ENCODE measurements at places on chromosomes 2 and 18. TPM values are rescaled to one million over a fixed set of nuclear protein-coding genes. Genes with fewer than 3 reads are reported as not detected.

CCBE1 gene
- 0.81 TPM for total RNA-seq

SULT1C4 gene
- total RNA-seq = 1.6 TPM

SCG2 gene
- 38.7 TPM for total RNA-seq

ASXL3 gene
- total RNA-seq = 45.6 TPM

KCNG2 gene
- 1.6 TPM for total RNA-seq

DYNAP gene
- total RNA-seq = not detected

ALPG gene
- 2.4 TPM for total RNA-seq

ALLC gene
- total RNA-seq = not detected

RAD51AP2 gene
- not detected for total RNA-seq

CYP27A1 gene
- total RNA-seq = 0.98 TPM

KCNK3 gene
- 21.7 TPM for total RNA-seq

IL1RL1 gene
- total RNA-seq = not detected

KCTD1 gene
- 18.8 TPM for total RNA-seq

PIEZO2 gene
- total RNA-seq = 50.1 TPM

ALK gene
- total RNA-seq = 9.6 TPM

ANKRD29 gene
- not detected for total RNA-seq

PARD3B gene
- 0.66 TPM for total RNA-seq

FAM124B gene
- total RNA-seq = 1.3 TPM

CABLES1 gene
- total RNA-seq = 3.1 TPM

AGBL5 gene
- 17.3 TPM for total RNA-seq

PSMD14 gene
- 70.6 TPM for total RNA-seq

ACADL gene
- not detected for total RNA-seq

LIPT1 gene
- 4.3 TPM for total RNA-seq

LYPD6B gene
- total RNA-seq = 0.69 TPM

EIF2AK3 gene
- 129 TPM for total RNA-seq

SP5 gene
- total RNA-seq = 1.8 TPM

CENPA gene
- 4.7 TPM for total RNA-seq

QPCT gene
- total RNA-seq = 7.4 TPM

Measured in glutamatergic neuron (in vitro differentiated cells).